Right renal pelvis (tissue), 4 donors: ENCODE measurements at places on chromosomes 2 and 18.
A peak's percentile ranks its signal among the peaks of the same experiment; 100 is the strongest.

DNA sequence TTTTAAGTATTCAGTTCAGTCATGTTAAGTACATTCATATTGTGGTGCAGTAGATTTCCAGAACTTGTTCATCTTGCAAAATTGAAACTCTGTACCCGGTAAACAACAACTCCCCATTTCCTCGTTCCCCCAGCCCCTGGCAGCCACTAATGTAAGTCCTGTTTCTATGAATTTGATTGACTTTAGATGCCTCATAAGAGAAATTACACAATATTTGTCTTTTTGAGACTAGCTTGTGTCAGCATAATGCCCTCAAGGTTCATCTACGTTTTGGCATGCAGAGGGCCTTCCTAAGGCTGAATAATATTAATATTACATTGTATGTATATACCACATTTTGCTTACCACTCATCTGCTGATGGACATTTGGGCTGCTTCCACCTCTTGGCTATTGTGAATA, 30.9 kb downstream of the METTL21A start:
- DNase-seq: no peak

DNA sequence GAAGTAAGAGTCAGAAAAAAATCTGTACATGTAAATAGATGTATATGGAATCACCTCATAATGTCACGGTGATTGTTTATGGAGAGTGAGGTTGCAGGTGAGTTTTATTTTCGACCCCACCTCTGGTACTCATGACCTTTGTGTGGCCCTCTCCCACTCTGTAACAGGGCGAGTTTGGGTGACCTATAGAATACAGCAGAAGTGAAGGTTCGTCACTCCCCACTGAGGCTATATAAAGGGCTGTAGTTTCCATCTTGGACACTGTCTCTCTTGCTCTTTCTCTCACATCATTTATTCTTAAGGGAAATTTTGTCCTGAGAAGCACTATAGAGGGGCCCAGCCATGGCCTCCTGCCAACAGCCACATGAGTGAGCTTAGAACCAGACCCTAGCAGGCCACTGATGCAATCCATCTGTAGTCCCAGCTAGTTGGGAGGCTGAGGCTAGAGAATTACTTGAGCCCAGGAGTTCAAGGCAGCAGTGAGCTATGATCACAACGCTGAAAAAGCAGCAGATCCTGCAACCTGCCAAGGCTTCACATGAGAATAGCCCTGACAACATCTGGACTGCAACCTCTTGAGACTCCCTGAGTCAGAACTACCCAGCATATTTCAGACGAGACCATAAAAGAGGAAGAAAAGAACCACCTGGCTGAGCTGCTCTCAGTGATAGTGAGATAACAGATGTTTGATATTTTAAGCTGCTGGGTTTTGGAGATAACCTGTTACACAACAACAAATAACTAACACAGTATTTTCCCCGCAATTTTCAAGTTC, 74.3 kb upstream of the SLC1A4 start:
- peak; percentile 12 for DNase-seq

DNA sequence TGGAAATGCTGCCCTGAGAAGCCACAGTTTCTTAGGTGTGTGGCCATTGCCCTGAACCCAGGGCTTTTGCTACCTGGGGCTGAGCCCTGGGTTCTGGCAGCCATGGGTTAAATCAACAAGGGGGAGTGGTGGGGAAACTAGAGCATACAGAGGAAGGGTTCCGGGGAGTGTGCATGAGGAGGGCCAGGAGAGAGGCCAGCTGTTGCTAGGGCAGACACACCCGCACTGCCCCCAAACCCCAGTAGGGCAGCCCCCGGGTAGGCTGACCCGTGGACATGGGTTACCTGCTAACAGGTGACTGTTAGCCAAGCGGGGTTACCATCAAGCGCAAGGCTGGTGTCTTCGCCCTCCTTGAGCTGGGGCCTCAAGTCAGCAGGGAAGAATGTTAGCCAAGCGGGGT, 14.8 kb upstream of the ARHGEF4 start:
- DNase-seq: no peak

DNA sequence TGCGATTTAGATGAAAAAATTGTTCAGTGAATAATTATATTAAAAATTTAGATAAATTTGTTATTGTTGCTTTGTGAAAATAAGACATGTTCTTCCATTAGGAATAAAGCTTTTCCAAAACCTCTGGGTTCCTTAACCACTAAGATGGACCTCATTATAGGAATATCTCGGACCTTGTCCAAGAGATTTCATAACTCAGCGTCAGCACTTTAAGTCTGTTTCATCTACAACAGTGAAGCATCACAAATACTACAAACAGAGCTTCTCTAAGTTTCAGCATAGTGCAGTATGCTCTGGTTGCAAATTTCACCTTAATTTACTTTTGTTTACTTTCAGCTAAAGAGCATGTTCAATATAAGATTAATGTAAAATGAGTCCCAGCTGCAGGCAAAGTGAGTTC, 150.3 kb downstream of the UBE2E3 start:
- DNase-seq: no peak

GRCh38 chr2:239502430-239503186, 101.8 kb upstream of the HDAC4 start:
- no peak for DNase-seq

DNA sequence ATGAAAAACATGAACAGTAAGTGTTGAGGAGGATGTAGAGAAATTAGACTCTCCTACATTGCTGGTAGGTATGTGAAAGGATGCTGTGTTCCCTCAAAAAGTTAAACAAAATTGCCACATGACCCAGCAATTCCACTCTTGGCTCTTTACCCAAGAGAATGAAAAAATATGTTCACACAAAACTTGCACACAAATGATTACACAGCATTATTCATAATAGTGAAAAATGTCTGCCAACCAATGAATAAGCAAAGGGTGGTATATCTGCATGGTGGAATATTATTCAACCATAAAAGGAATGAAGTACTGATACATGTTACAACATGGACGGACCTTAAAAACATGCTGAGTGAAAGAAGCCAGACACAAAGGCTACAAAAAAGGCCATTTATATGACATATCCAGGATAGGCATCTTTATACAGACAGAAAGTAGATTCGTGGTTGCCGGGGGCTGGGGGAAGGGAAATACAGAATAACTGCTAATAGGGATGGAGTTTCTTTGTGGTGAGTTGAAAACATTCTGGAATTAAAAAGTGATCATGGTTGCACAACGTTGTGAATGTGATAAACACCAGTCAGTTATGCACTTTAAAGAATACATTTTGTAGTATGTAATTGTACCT, 85.4 kb upstream of the MYO3B start:
- DNase-seq: no peak

GRCh38 chr18:35096677-35097011, 55.4 kb downstream of the MAPRE2 start:
- DNase-seq: no peak

DNA sequence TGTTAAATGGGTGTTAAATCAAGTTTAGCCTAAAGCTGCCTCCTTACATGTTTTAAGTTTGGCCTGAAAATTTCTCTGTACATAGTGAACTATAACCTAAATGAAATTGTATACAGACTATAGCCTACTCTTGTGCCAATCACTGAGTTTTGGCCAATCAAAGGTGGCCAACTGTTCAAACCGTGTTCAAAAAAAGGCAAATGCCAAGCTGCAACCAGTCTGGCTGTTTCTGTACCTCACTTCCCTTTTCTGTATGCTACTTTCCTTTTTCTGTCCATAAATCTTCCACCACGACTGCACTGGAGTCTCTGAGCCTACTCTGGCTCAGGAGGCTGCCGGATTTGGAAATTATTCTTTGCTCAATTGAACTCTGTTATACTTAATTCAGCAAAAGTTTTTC, 121.0 kb downstream of the SPOPL start:
- no peak for DNase-seq

DNA sequence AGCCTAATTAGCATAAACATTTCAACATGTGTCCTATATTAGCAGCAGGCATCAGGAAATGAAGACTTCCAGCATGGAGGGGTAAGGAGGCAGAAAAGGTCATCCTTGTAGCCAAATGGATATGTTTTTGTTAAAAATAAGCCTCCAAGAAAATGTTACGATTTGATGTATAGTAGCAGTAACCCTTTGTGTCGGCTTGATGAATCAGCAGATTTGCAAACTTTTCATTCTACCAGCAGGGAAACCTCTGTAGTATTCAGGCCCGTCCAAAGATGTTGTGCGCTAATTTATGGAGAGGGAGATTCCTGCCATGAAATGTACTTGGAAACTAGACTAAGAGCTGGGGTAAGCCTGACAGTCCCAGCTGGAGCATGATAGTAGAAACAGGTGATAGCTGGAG, 780.8 kb upstream of the KLHL29 start:
- DNase-seq: peak; percentile 22

DNA sequence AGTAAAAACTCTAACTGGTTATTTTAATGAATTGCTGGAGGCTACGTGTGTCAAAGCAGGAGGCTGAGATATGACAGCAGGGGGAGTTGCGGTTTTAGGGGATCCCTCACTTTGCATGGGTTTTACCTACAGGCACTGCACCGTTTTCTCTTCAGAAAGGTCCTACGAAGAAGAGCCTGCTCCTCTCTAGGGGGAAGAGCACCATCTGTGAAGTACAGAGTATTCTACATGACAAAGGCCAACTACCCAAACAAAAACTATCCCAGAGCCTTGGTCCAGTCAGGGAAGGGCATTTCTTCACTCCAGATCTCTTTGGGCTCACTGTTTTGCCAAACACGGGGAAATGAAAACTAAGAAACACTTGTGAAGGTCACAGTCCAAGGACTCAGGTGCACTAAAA, 696.7 kb upstream of the SOX11 start:
- DNase-seq: no peak

DNA sequence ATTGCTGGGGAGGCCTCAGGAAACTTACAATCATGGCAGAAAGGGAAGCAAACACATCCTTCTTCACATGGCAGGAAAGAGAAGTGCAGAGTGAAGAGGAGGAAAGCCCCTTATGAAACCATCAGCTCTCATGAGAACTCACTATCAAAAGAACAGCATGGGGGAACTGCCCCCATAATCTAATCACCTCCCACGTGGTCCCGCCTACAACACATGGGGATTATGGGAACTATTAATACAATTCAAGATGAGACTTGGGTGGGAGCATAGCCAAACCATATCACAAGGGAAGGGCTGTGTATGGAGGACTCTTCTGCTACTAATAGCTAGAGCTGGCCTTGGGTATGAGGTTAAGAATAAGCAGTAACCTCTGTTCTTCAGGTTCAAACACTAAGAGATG, 8.8 kb upstream of the SETBP1 start:
- DNase-seq: no peak

GRCh38 chr2:47179388-47179787, 24.3 kb upstream of the STPG4 start:
- DNase-seq: no peak

- DNase-seq: no peak
These were observed 2.1 kb downstream of the PCBP1 start for GRCh38 chr2:70089220-70089982.

- no peak for DNase-seq
These were observed 2.4 kb downstream of the CHRNA1 start for GRCh38 chr2:174761837-174762236.

DNA sequence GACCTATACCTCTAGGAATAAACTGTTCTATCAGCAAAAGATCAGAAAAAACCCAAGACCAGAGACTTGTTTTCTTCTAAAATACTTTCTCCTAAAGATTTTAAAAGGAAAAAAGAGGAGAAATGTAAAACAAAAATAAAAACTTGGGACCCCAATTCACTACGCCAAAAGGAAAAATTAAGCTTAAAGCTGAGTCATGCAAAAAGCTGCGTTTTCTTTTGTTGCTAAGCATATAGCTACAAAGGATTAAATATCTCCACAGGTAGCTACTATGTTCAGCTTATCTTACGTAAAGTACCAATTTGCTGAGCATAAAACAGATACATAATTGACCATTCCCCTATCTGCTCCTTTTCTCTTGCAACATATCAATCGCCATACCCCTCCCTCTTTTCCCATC, 950.0 kb upstream of the NXPH2 start:
- DNase-seq: no peak

DNA sequence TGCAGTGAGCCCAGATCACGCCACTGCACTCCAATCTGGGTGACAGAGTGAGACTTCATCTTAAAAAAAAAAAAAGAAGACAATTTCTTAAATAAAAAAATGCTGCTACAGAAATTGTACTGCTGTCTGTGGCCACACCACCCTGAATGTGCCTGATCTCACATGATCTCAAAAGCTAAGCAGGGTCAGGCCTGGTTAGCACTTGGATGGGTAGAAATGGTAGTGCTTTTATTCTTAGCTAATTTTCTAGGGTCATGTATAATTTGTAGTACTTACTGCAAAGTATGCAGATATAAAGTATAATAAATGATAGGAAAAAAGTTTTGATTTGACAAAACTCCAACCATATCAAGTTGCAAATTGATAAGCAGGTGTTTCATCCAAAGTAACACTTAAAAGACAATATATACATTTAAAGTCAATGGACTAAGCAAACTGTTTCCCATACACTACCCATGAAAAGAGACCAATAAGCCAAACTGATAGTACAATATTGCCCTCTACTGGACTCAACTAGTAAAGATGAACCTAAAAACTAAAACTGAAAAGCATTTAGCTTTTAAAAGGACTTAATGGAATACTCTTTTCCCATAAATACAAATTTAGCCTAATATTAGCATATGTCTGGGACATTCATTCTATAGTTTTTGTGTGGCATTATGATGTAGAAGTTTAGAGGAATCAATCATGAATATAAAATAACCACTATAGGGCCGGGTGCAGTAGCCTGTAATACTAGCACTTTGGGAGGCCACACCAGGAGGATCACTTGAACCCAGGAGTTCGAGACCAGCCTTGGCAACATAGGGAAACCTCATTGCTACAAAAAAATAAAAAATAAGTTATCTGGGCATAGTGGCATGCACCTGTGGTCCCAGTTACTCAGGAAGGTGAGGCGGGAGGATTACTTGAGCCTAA, 18.6 kb upstream of the PEX13 start:
- no peak for DNase-seq

DNA sequence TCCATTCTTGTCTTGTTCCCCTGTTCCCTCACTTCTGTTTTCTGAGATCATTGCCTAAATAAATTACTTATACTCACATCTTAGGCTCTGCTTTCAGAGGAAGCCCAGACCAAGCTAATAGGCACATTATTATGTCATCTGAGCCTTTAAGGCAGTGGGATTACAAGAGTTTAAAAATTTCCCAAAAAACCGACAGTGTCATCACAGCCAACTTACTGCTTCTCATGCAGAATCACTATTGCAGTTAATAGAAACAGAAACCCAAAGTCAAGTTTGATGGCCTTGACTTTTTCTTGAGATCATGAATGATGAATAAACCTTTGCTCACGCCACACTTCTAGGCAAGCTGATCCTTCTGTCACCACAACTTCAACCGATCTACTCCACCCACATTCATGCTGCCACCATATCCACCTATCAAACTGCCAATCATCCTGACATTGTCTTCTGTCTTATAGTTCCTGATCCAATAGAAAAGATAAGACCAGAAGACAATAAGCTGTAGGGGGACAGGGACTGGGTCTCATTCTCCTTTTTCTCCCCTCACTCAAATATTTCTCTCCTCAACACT, 142.7 kb upstream of the CREB1 start:
- DNase-seq: no peak

DNA sequence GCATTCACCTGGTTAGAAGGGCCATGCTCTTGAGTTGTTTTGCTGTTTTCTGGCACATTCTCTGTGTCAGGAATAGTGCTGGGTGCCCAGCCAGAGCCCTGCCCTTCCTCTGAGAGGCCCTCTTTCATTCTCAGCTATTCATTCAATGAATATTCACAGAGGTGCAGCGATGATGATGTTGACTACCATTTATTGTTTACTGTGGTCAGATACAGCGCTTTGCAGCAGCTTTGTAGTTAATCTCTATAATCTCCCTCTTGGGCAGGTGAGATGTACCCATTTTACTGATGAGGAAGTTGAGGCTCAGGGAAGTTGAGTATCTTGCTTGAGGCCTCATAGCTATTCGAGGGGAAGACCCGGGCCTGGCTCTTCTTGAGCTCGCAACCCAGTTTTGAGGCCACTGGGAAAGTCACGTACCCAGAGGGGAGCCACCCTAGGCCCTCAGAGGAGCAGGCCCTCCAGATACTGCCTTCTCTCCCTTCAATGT, 9.9 kb downstream of the INHBB start:
- no peak for DNase-seq
